ENCODE measurements at places on chromosomes 5 and 9.
A peak's percentile ranks its signal among the peaks of the same experiment; 100 is the strongest.

DNA sequence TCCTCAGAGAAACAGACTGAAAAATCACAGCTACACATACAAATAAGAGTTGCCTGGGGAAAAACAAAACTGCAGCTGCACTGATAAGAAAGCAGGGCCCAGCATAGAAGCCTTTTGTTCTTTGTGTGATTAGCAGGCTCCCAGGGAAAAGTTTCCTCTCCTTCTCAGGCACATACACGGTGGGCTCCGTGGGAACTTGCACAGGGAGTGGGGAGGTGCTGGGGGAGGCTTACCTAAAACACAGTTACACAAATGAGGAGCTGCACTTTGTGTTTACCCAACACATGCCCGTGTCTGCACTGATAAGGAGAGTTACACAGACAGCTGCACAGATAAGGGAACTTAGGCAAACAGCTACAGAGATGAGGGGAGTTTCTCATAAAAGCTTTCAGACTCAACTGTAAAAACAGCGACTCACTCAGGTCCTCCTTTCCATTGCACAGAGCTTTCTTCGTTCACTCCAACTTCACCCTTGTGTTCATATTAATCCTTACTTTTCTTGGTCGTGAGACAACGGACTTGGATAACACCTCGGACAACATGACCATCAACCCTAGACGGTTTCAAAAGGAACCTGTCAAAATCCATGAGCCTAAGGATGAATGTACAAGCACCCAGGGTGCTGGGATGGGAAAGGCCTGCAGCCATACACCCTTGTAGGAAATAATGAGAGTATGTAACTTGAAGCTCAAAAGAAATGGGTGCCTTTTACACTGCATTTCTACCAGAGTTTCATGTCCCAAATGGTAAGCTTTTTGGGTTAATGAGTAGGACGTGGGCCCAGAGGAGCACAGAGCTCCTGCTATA, 50.8 kb downstream of the SERINC5 start:
- DNase-seq = no peak

- DNase-seq = no peak
These were observed 103.7 kb downstream of the PAM start for GRCh38 chr5:102858808-102859207.

DNA sequence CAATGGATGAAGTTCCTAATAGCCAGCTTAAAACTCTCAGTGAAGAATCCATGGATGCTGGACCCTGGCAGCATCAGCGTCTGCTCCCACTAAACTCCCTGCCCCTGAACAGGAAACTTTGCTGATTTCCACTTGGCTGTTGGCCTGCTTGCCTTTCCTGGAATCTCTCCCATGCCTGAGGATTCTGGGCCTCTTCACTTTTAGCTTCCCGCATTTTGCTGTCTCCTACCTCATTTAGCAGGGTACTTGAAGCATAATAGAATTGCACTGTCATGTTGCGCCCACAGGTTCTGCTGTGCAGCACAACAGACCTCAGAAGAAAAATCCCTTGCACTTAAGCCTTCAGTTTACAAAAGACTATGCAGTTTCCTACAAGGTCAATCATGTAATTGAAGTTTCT, 127.6 kb downstream of the DROSHA start:
- no peak for DNase-seq

GRCh38 chr9:38687992-38688391, 31.9 kb downstream of the FAM240B start:
- DNase-seq = no peak

DNA sequence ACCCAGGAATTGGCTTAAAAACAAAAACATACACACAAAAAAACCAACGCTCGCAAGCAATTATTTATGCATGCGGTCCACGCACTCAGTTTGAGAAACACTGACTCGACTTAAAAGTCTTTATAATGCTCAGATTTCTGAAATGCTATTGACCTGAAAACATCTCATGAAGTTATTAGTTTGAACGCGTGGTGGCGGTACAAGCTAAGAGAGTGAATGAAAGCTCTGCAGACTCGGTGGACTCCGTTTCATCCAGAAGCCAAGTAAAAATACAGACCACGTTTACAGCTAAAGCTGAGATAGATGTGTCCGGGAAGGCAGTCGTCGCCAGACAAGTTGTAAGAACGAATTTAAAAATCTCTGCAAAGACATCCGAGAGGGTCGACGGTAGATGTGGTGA, at the start of gene PCDHB6:
PCDHB6 (plus strand) TSS at position 246 of the 400 bp plus-strand sequence. CDS start 201 bp downstream, outside the sequence.
- no peak for DNase-seq

- DNase-seq = no peak
These were observed 116.1 kb upstream of the TNC start for GRCh38 chr9:115234094-115234493.

DNA sequence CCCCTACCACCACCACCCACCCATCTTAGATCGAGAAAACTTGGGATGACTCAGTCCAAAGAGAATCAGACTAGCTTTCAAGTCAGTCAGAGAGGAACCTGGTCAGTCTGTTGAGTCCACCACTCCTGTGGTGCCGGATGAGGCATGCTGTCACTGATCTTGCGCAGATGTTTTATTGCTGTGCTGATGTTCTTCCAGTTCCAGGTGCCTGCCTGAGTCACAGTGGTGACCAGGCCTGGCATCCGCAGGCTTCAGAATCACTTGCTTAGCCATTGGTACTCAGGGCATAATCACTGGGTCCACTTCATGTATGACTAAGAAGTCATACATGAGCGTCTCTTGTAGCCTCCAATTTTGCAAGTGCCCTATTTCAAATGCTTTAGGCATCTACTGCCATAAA, 114.1 kb downstream of the MUSK start:
- DNase-seq = no peak

GRCh38 chr9:68979538-68980314, 34.2 kb downstream of the PRKACG start:
- DNase-seq = no peak

- no peak for DNase-seq
These were observed 12.4 kb downstream of the PTTG1 start for GRCh38 chr5:160434022-160434531.

GRCh38 chr5:5270958-5271785, 131.0 kb downstream of the ADAMTS16 start:
- DNase-seq = no peak

GRCh38 chr5:179732918-179733771, 523 bp downstream of the MAML1 start:
- peak; percentile 14 for DNase-seq

GRCh38 chr5:172573120-172573882, 67.8 kb upstream of the NEURL1B start:
- DNase-seq = no peak

DNA sequence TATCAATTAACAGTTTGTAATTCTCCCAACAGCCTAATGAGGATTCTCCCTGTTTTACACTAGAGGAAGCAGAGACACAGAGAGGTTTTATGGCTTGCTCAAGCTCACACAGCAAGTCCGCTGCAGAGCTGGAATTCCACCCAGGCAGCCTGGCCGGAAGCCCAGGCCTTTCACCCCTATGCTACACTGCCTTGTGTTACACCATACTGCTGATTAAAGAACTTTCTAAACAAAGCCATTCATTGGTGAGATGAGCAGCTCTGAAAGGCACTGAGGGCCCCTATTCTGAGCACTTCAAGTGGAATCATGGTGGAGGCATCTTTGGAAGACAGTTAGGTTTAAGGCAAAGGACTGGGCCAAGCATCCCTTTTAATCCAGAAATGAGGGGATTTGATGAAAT, 14.7 kb upstream of the LARP1 start:
- no peak for DNase-seq

- peak; percentile 40 for DNase-seq
These were observed 293.2 kb downstream of the ARHGAP26 start for GRCh38 chr5:143063175-143063970.

- DNase-seq = peak; percentile 87
These were observed 63.6 kb upstream of the IL17B start for GRCh38 chr5:149442563-149443182.

DNA sequence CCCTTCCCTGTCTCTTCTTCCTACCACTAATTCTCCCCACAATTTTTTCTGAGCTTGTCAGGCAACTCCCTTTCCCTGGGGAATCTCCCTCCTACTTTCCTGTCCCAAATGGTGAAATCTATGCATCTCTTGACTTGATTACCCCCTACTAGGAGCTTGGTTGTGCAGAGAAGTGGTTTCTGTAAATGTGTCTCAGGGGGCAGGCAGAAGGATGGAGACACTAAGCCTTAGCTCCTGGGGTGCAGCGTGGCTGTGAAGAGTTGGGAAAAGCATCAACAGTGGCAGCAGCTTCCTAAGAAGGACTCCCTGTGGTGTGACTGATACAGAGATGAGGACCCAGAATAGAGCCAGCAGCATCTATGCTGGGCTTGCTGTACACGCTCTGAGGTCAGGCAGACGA, 62.3 kb downstream of the NRG2 start:
- no peak for DNase-seq

DNA sequence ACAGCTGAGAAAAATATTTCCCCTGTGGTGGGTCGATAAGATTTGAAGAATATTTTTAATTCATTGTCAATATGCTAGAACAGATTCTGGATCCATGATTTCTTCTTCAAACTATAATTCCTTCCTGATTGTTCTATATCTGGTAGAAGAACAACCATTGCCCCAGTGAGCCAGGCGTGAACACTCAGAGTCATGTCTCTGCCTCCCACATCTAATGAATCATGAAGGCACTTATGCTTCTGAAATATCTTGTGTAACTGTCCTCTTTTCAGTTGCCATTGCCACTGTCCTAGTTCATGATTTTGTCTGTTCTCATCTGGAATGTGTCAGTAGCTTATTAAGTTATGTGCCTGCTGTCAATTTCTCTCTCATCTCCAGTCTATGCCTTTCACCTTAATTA, 40.0 kb downstream of the GABRG2 start:
- no peak for DNase-seq

- peak; percentile 80 for DNase-seq
These were observed 159.9 kb downstream of the FANCC start for GRCh38 chr9:95157481-95158151.

GRCh38 chr5:79201206-79201605, 34.7 kb upstream of the JMY start:
- DNase-seq = no peak

GRCh38 chr9:17589771-17590170, 10.9 kb downstream of the SH3GL2 start:
- no peak for DNase-seq

DNA sequence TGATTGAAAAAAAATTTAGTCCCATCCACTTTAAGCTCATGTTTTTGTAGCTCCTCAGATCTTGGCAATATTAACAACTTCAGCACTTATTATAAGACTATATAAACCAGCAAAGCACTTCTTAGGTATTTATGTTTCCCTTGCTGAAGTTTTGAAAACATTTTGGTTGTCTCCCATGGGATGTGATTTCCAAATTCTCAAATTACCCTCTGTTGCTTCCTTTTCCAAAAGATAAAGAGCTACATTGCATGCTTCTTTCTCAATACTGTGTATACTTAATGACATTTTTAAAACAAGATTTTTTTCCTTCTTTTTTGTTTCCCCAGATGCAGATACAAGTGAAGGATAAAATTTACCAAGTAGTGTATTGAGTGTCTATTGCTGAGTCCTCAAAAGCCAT, 567.1 kb downstream of the CSNK1G3 start:
- DNase-seq = no peak

DNA sequence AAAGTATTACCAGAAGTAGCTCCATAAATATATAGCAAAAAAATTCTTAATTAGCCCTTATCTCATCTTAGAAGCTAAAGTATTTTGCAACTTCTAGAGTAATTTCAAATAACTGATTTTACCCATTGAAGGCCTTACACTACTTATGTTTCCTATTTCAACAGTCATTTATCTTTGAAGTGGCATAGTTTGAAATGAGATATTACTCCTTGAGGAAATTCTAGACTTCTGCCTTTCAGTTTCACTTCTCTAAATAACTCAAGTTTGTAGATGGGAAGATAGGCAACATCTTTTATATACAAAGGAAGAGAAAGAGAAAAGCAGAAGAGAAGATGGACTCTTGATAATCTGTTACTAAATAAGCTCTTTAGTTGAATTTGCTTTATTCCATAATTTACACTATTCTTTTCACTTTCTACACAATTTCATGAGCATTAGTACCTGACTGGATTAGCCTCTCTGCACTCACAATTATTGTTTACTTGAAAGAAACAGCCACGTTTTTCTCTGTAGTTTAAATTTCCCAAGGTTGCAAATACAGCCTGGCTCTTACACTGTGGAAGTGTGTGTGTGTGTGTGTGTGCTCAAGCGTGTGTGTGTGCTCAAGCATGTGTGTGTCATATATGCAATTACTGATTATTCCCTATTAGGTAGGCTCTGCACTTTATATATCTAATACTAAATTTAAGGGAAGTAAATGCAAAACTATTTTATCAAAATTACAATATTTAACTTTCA, 60.6 kb upstream of the EMB start:
- peak; percentile 84 for DNase-seq

GRCh38 chr9:27447031-27447683, 76.9 kb upstream of the IFNK start:
- no peak for DNase-seq

- DNase-seq = no peak
These were observed 255.7 kb upstream of the TNC start for GRCh38 chr9:115373710-115374045.

- DNase-seq = no peak
These were observed 19.2 kb downstream of the PLGRKT start for GRCh38 chr9:5418481-5418880.

DNA sequence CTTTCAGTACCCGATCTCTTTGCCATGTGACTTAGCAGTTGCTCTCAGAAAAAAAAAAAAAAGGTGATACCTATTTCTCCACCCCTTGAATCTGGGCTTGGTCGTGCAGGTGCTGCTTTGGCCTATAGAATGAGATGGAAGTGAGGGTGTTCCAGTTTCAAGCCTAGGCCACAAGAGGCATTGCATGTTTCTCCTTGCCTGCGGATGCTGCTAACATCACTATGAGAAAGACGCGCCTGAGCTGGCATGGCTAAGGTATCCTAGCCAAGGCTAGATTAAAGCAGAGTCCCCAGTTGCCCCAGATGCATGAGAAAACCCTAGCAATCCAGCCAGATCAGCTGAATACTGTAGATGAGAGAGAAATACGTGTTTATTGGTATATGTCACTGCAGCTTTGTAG, 14.7 kb upstream of the CSF1R start:
- DNase-seq = no peak

DNA sequence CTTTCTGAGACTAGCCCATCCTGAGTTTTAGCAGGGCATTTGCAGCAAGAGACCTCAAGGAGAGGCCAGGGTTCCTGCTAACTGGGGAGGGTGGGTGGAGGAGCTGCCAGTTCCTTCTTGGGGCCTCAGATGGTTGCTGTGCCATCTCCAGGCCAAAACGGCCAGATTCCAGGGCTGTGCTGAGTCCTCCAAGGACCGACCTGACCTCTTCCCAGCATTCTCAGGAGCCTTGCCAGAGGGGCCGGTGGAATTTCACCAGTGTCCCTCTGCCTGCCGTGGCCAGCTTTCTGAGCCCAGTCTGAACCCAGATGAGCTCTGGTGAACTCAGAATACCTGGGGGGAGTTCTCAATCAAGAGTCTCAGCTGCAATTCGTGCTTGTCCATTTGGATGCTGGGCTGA, 54.3 kb downstream of the TSTD2 start:
- no peak for DNase-seq

GRCh38 chr9:36492865-36493264, 79.8 kb upstream of the MELK start:
- DNase-seq = no peak

GRCh38 chr5:76408104-76408654, 5.1 kb downstream of the IQGAP2 start:
- DNase-seq = peak; percentile 48

- no peak for DNase-seq
These were observed 15.3 kb downstream of the PCDHGC5 start for GRCh38 chr5:141504216-141504615.

Measured in inflammatory macrophage treated with lipopolysaccharide for 1 hour (primary cell).